ENCODE measurements at places on chromosomes 11 and 22. TPM values are rescaled to one million over a fixed set of nuclear protein-coding genes. Genes with fewer than 3 reads are reported as not detected.
A peak's percentile ranks its signal among the peaks of the same experiment; 100 is the strongest.

GRCh38 chr11:19789245-19789644, 76.6 kb downstream of the NAV2 start:
- DNase-seq: no peak

DNA sequence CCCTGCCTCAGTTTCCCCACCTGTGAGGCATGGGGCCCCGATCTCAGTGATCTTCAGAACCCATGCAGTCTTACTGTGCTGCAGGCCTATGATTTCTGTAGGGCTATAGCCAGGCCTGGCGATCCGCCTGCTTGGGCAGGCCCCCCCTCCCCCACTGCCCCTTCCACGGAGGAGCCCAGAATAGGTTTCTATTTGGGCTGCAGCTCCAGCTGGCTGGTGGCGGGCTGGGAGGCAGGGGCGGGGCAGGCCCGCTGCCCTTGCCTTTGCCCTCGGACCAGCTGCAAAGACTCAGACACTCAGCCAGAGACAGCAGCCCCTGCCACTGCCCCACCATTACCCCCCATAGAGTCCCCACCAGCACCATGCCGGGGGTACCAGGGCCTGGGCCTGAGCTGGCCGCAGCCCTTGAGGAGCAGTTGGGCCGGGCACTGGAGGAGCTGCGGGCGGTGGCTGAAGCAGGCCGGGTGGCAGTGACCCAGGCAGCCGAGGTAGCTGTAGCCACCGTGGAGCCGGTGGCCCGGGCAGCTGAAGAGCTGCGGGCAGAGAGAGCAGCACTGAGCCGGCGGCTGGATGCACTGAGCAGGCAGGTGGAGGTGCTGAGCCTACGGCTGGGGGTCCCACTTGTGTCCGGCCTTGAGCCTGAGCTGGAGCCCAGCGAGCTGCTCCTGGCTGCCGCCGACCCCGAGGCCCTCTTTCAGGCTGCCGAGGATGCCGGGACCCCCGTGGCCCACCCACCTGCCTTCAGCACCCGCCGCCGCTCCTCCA, 12.2 kb downstream of the SMTN start:
- no peak for DNase-seq

Gene DTX4
- total RNA-seq: 2.5 TPM

Gene SHISAL1
- 1.1 TPM for total RNA-seq

DNA sequence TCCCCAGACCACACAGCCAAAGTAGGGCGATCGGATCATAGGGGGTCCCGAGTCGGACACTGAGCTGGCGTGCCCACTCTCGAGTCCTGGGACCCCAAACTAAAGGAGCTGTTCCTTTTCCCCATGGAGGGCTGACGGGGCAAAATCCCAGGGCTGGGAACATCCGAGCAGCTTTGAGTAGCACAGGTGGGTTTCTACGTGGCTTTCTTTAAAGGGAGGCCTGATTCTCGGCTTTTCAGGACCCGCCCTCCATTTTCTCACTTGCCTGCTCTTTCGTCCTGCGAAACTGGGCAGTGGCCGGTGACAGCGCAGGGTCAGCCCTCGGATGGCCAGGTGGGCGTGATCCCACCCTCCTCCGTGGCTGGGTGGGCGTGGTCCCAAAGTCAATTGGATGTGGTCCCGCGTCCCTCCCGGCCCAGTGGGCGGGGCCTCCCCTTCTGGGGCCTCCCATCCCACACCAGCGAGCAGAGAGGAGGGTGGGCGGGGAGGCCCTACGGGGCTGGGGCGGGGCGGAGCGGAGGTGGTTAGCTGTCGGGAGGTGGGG, 17.5 kb upstream of the TXNRD2 start:
- DNase-seq: peak; percentile 39

GRCh38 chr11:63869171-63869591, 30.3 kb downstream of the MARK2 start:
- DNase-seq: no peak

DNA sequence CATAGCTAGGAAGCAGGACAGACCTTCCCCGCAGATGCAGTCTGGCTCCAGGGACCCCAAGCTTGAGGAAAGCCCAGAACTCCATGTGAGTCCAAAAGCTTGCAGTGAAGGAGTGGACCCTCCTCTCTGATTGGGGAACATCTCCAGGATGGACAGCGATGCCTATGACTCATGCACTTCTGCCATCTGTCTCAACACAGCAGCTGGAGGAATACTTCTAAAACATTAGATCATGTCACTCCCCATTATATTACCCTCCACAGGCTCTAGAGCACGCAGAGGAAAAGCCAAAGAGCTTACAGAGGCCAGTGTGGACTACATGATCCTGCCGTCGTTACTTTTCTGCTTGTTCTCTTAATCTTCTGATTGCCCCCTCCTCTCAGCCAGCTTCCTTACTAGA, 605.7 kb downstream of the INSC start:
- DNase-seq: peak; percentile 68

DNA sequence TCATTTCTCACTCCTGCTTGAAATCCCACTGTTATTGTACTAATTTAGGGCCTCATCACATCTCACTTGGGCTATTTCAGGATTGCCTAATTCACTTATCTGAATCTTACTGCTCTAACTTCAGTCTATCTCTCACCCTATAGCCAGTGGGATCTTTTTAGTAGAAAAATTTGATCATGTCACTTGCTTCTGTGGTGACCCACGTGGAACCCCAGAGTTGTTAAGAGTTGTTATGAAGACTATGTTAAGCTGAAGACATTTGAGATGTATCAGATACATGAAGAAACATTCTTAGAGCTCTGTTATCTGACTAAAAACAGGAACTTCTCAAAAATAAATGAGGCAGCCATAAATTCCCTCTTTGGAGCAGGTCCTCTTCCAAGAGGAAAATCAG, 1375.6 kb upstream of the TENM4 start:
- no peak for DNase-seq

GRCh38 chr11:11122749-11123148, 230.3 kb downstream of the CSNK2A3 start:
- no peak for DNase-seq

GRCh38 chr22:26563022-26563421, 26.9 kb downstream of the TPST2 start:
- DNase-seq: no peak

DNA sequence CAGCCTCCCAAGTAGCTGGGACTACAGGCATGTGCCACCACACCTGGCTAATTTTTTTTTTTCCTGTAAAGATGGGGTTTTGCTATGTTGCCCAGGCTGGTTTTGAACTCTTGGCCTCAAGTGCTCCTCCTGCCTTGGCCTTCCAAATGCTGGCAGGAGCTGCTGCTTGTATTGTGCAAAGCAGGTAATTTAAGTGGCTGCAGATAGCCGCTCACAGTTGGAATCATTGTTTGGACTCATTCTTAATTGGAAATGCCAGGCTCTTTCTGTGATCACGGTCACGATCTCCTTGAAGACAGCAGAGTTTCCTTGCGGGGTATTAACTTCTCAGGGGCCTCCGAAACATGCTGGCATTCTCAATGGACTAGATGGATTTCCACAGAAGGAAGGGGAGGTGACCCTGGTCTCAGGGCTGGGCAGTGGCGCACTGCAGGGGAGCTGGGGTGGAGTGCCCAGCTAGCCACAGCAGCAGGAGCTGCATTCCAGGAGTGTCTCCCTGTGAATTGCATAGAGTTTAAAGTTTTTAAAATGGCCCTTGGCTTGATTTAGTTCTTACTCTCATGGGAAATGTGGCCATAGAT, 136.1 kb downstream of the MORC2 start:
- DNase-seq: no peak

DNA sequence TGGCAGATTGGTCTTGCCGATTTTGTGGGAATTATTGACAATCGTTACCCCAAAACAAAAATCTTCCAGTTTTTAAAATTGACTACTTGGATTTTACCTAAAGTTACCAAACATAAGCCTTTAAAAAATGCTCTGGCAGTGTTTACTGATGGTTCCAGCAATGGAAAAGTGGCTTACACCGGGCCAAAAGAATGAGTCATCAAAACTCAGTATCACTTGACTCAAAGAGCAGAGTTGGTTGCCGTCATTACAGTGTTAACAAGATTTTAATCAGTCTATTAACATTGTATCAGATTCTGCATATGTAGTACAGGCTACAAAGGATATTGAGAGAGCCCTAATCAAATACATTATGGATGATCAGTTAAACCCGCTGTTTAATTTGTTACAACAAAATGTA, 37.2 kb downstream of the IGLL1 start:
- peak; percentile 49 for DNase-seq

GRCh38 chr11:110897035-110897434, 184.8 kb upstream of the ARHGAP20 start:
- DNase-seq: peak; percentile 80

Gene ARVCF
- total RNA-seq: 12.2 TPM

- DNase-seq: no peak
Observed at GRCh38 chr11:12392672-12393071, 15.3 kb downstream of the PARVA start.

DNA sequence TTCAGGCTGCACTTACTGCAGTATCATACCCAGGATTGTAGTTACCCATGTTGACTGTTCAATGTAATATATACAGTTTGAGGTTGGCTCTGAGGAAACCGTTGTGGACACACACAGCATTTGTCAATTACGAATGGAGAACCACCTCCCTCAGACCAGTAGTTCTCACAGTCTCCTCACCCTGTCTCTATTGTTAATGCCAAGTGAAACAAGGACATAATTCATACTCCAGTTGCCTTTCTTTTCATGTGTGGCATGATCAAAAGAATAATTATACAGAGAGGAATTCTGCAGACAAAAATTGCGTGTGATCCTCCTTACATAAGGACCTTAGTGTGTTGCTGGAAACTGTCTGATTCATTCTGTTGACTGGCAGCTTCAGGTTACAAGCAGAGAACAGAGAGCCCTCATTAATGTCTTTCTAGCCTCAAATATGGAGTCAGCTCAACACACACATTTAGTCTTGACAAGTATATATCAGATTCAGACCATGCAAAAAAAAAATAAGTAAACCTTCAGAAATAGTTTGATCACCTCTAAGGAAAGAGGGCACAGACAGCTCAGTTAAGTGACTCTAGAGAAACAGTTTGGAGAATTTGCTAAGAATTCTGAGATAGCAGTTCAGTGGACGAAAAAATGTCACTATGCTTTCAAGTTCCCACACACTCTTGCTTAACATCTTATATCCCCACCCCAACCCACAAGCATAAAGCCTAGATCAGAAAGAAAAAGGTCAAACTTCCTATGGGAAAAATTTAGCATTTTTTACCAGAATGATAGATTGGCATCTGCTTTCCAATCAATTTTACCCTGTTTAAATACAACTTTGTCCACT, 96.1 kb downstream of the MAML2 start:
- DNase-seq: peak; percentile 83

Gene CATSPER1
- total RNA-seq: 0.28 TPM

- DNase-seq: peak; percentile 69
Observed at GRCh38 chr22:42651134-42651533, 1.9 kb upstream of the CYB5R3 start.

DNA sequence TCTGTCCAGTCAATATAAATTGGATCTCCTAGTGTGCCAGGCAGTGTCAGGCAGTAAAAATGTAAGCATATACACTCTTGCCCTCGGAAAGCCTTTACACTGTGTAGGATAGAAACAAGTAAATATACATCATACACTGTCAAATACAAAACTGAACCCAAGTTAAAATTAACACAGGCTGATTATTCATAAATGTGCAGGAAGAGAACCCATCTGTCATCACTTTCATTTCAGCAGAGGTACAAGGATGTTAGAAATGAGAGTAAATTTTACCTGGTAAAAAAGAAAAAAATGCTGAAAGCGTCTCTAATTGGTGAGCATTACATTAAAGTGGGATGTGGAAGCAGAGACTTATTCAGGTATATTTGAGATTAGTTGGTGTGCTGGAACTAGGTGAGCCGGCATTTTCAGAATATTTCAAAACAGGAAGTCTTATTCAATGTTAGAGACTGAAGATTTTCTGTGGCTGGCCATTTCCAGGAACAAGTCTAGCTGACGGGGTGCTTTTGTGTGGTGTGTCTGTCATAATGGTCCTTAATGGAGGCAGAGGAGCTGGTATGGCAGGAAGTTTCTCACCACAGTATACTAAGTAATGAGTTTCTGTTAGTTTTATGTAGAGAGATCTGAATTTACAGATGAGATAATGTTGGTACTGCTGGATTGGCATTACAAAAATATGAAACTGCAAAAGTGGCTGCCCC, 192.6 kb downstream of the CASP12 start:
- DNase-seq: peak; percentile 18

GRCh38 chr11:10556590-10556989, 11.9 kb downstream of the LYVE1 start:
- no peak for DNase-seq

DNA sequence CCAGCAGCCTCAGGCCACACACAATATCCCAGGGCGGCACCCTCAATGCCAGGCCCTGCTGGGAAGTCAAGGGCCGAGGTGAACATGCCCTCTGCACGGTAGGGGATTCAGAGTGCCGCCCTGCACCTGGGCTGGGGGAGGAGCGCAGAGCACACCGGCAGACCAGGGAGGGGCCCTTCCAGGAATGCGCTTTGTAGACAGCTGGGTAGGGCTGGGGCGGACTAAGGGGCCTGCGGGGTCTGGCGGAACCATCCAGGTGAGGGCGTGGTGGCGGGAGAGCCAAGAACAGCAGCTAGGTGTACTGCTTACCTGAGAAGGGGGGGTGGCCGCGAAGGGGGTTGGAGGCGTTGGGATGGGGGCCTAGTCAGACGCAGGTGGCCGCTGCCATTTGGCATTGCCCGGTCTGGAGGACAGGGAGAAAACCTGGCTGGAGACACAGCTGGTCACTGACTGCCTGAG, 26.0 kb downstream of the DUSP8 start:
- DNase-seq: no peak

GRCh38 chr22:20628081-20628939, 120.9 kb downstream of the MED15 start:
- no peak for DNase-seq

- peak; percentile 32 for DNase-seq
Observed at GRCh38 chr11:115458877-115459276, 45.3 kb downstream of the CADM1 start.

Gene CECR2
- not detected for total RNA-seq

DNA sequence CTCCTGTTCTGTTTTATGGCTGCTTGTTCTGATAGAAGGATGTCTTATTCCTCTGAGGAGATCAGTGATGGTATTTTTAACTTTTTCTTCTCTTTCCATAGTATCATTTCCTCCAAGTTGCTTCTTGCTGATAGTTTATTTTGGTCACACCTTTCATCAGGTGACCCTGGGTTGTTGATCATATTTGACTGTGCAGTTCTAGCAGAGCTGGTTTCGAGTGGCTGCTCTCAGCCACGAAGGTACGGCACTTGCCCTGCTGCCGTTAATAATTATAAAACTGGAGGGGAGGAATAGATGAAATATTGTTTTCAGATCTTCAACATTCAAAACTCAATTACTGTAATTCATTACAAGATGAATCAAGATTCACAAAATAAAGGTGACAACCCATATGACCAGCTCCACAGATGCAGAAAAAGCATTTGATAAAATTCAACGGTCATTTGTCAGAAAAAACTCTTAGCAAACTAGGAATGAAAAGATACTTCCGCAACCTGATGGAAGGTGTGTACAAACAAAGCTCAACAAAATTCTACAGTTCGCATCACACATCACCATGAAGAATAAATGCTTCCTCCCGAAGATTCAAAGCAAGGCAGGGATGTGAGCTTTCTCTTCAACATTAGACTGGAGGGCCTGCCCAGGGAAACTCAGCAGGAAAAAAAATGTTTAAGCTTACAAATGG, 59.2 kb upstream of the RTL6 start:
- DNase-seq: no peak

Gene CCDC116
- not detected for total RNA-seq

Gene SNX32
- total RNA-seq: not detected

- no peak for DNase-seq
Observed at GRCh38 chr11:76836613-76837291, 24.0 kb upstream of the ACER3 start.

Gene TUB
- 12.9 TPM for total RNA-seq

- DNase-seq: no peak
Observed at GRCh38 chr11:85735876-85736460, 50.0 kb upstream of the CCDC89 start.

Gene MGAT3
- total RNA-seq: 0.28 TPM
